ENCODE measurements at places on chromosomes 2 and 18.

GRCh38 chr2:13508671-13509070 is 791.9 kb downstream of the TRIB2 start:
- no peak for DNase-seq

- DNase-seq = no peak
These were observed 38.9 kb downstream of the CTAGE1 start for GRCh38 chr18:22378672-22379282.

DNA sequence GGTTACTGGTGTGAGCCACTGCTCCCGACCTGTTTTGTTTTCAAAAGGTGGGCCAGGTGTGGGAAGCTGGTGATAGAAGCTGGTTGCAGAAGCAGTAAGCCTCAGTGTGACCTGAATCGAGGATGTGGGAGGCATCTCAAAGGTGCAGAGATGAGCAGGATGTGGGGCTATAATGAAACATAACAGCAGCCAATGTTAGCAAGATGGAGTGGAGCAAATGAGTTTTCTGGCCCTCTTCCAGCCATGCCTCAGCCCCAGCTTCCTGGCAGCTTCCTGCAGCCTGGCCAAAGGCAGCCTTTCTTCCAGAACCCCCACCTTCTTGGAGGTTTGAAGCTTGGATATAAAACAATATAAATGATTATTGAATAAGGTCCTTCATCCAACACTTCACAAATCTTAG is 184.8 kb downstream of the NCK2 start:
- peak; percentile 4 for DNase-seq

DNA sequence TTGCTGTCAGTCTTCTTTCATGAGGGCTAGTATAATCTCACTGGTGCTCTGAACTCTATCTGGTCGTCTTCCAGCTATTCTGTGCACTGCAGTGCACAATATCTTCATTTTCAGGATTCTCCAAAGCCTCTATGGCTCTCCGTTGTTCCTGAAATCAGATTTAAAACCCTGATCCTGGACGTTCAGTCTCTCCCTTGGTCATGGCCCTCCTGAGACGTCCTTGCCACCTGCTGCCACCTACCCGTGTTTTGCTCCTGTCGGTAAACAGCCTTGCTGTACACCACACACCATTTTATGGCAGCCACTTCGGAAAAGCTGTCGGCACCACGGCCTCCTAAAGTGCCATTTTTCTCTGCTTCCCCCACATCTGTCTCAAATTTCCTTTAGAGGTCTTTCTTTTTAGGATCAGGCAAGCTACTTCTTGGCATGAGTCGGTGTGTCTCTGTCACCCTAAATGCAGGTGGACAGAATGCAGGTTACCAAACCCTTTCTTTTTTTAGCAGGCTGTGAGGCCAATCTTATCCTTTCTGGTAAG is 170.0 kb downstream of the HRH4 start:
- no peak for DNase-seq

DNA sequence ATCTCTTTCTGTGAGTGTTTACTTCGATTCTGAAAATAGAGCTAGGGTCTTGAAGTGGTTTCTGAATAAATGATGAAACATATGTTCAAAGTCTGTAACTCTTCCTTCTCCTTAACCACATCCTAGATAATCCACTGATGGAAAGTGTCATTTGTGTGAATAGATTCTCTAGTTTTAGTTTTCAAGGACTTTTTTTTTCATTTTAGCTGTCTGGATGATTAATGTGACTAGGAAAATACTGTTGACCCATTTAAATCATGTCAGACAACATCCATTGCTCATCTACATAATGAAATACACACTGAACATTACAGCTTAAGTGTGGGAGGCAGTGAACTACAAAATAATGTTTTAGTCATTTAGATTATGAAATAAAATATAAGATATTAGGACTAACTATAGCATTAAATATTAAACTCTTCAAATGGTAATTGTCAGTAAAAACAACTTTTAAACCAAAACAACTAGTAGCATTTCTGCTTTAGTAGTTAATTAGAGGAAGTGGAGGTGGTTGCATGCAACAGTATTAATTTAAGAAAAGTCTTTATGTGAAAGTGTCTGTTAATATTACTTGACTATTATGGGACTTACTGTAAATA is 39.1 kb upstream of the DLX1 start:
- DNase-seq = no peak

GRCh38 chr2:23734416-23734815 is 192.5 kb downstream of the ATAD2B start:
- no peak for DNase-seq

GRCh38 chr18:24041691-24042090 is 27.1 kb downstream of the TTC39C start:
- no peak for DNase-seq

DNA sequence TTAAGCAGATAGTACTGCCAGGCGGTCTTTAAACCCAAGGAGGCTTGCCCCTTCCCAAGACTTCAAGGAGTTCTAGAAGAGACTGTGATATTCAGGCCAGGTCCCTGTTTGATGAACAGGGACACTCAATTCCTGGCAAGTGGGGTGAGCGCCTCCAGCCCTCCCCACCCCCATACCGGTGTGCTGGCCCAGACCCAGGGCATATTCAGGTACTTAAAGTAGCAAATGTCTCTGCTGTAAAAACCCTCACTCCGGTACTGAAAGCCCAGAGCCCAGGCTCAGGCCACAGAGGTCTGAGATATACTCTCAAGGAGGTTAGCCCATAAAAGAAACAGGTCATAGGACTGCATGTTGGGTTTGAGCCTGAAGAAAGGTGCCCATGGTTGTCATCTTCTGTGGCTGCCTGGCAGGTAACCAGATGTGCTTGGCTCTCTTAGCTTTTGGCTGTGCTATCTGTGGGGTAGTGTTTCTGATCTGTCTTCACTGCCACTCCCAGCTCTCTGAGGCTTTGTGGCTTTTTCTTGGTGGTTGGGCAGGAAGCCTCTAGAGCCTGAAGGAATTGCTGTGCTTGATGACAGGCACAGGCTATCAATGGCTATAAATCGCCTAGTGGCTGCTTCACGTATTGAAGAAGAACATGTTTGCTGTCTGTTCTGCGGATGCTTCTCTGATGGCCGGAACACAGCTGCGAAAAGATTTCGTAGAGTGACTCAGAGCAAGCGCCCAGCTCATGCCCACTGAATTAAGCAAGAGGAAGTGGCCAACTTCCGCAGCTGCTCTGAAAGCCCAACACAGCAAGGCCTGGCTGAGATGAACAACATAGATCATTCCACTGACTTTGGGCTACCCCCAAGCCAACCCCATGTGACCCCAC is 63.3 kb upstream of the ALPP start:
- peak; percentile 61 for DNase-seq

GRCh38 chr2:120990451-120990871 is 254.8 kb downstream of the GLI2 start:
- DNase-seq = no peak

GRCh38 chr2:156511803-156512202 is 75.6 kb downstream of the GPD2 start:
- no peak for DNase-seq

- no peak for DNase-seq
These were observed 786.3 kb downstream of the SOCS6 start for GRCh38 chr18:71075147-71075546.

DNA sequence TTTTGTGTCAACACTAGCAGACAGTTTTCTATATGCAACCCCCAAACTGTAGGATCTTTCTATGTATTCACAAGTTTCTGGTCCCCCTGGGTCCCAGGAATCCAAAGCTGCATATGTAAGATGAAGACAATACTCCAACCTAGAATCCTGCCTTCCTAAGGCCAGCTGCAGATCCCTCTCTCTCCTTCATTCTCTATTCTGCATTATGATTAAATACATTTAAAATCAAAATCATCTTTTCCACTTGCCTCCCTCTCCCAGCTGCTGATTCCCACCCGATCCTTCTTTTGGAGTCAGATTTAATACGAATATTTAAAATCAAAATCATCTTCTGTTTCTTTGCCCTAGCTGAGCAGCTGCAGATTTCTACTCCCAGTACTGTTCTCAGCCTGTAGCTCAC is 783.0 kb upstream of the ZEB2 start:
- DNase-seq = no peak

- DNase-seq = peak; percentile 50
These were observed 163.9 kb downstream of the LDLRAD4 start for GRCh38 chr18:13382366-13382953.

DNA sequence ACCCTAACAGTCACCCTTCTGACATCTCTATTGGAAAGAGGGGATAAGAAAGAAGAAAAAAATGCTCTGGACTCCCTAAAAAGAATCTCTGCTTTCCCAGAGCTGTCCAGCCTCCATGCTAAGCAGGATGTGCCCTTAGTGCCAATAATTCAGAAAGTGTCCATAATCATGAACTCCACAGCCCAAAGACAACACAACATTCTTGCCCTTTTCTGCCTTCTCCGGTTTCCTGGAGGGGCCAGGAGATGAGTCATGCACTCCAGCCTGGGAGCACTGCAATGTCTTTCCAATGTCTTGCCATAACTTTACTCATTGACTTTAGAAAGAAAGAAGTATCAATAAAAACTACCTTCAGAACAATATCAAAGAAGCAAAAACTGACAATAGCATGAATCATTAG is 44.0 kb downstream of the KLF7 start:
- DNase-seq = no peak

- no peak for DNase-seq
These were observed 19.3 kb downstream of the ALPK2 start for GRCh38 chr18:58609536-58609993.

DNA sequence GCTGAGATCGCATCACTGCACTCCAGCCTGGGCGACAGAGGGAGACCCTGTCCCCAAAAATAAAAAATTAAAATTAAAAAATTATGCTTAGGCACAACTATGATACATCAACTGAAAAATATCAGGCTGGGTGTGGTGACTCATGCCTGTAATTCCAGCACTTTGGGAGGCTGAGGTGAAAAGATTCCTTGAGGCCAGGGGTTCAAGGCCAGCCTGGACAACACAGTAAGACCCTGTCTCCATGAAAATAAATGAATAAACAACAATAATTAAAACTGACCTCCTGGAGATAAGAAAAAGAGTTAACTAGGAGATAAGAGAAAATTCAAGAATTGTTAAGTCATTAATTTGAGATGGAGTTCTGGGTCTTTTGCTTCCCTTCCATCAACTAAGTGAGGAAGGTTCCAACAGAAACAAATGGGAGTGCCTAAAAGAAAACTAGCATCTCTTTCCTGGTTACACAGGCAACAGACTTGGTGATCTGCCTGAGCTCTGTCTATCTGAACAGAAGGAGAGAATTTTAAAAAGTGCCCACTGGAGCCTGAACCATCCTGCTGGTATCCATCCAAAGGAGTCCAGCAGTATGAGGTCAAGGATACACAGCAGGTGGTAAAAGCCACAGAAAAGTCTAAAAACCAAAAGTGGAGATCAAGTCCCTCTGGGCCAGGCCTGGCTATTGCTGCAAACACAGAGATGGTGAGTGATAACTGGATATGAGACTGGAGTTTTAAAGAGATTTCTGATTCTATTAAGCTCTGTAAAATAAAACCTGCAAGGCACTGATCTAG is 8.8 kb downstream of the PPM1G start:
- no peak for DNase-seq

- no peak for DNase-seq
These were observed 124.8 kb upstream of the EML6 start for GRCh38 chr2:54598347-54599325.

- DNase-seq = no peak
These were observed 30.2 kb upstream of the ROCK1 start for GRCh38 chr18:21141668-21142422.

DNA sequence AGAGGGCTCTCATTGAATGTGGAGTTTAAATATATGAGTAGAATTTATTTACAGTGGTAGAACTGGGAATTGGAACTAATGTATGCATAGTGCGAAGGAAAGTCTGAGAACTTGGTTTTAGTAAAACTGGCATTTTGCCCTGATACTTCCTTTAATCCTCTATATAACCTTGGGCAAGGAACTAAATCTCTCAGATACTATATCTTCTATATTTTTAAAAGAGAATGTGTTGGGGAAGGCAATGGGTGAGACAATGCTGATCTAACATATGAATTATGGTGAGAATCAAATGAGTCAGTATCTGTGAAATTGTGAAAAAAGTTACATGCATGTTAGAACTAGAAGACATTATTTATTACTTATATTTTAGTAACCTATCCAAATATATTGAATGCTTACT is 2109.4 kb upstream of the PIK3C3 start:
- DNase-seq = no peak

- no peak for DNase-seq
These were observed 364.1 kb downstream of the SETBP1 start for GRCh38 chr18:45044787-45045186.

DNA sequence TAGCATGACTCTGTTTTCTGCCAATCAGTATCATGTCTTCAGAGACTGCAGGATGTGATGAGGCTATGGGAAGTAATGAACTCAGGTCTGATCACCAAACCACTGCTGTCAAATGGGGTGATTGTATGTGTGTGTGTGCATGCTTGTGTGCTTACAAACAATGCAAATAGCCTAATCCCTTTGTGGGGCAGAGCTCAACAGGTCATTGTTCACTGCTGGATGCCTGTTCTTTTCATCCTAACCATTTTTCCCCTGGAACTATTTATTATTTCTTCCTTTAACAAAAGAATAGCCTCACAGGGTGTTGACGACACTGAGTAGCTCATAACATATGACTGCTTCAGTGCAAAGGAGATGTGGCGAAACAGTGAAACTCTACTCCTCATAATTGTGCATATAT is 55.9 kb downstream of the NXPH2 start:
- DNase-seq = no peak

DNA sequence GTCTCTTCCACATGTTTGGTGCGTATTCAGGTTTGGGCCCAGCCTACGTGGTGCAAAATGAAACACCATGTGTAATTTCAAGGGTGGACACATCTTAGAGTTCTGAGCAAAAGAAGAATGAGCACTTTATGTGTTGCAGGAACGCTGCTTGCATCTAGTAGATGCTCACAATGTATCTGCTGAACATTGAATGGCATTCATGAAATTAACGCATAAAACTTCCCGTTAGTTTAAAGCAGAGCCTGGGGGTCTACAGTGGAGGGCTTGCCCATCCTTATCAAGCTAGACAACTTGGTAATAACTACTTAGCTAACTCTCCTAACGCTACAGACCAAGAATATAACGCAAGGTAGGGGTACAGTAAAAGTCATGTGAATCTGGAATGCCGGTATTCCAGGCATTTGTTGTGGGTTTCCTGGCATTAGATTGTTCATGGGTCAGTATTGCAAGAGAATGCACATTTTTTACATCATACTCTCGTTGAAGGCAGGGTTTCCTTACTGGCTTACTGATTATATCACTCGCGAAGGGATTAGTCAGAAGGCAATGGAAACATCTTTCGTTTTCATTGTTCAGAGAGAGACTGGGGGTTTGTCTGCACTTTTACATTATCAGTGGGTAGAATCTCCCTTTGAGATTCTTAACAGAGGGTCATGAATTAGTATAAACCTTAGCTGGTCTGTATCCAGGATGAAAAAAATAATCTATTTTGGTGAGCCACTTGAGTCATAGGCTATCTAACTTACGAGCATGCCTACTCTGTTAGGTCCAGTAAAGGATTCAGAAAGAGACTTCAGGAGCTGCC is 229.5 kb upstream of the EPAS1 start:
- no peak for DNase-seq

DNA sequence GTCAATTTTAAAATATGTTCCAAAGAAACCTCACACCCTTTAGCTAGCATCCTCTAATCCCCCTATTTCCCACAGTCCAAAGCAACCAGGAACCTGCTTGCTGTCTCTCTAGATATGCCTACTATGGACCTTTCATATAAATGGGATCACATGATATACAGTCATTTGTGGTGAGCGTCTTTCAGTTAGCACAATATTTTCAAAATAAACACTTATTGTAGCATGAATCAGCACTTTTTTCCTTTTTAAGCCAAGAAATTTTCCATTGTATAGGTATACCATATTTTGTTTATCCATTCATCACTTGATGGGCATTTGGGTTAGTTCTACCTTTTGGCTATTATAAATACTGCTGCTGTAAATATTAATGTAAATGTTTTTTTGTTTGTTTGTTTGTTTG is 223.0 kb upstream of the DOK6 start:
- DNase-seq = no peak
